Hematopoietic multipotent progenitor cell treated with erythropoietin and hydrocortisone succinate and interleukin-3 and kit ligand, for 6 days (in vitro differentiated cells): ENCODE measurements at places on chromosomes 12 and 14.

DNA sequence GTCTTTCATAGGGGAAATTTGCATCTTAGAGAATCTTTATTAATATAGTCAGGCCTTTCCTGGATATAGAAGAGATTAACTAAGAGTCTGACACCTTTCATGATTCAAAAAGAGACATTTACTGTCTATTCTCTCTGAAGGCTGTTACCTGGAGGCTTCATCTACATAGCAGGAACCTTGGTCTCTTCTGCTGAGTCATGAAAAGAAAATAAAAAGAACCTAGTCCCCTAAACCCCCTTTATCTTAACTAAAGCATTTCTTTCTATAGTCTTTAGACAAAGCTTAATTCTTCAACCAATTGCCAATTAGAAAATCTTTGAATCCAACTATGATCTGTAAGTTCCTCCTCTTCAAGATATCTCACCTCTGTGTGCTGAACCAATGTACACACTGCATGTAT lies 33.1 kb downstream of the RPS29 start:
- no peak for DNase-seq

GRCh38 chr12:119989731-119990381 lies 820 bp downstream of the BICDL1 start:
- DNase-seq: peak; percentile 76

DNA sequence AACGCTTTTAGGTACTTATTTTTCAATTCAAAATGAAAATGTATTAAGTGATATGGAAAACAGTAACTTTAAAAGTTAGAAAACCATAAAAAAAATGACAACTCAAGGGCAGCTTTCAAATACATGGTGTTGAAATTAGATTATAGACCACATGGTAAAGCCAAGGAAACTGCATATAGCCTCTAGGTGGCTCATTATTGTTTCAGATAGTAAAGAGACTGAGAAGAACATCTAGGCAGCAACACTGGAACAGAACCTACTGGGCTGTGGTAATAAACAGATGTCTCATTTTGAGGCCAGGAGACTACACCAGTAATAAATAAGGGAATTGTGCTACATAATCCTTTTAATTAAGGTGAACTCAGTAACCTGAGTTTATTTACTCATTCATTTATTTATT lies 13.0 kb downstream of the FBXO33 start:
- peak; percentile 45 for DNase-seq

DNA sequence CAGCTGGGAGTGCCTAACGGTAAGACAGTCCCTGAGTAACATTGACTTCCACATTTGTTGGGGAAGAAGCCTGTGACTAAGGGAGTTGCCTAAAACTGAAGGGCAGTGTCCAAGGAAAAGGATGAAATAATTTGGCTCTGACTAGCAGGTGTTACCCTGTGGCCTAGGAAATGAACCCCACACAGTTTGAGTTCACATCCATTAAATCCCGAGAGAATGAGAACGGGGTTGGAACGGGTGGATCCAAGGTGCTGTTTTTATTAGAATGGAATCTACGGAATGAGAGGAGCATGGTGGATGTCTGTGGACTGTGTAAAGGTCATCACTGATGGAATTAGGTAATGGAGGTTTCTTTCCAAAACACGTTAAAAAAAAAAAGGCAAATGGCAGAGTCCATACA lies 324.0 kb downstream of the MED13L start:
- no peak for DNase-seq

DNA sequence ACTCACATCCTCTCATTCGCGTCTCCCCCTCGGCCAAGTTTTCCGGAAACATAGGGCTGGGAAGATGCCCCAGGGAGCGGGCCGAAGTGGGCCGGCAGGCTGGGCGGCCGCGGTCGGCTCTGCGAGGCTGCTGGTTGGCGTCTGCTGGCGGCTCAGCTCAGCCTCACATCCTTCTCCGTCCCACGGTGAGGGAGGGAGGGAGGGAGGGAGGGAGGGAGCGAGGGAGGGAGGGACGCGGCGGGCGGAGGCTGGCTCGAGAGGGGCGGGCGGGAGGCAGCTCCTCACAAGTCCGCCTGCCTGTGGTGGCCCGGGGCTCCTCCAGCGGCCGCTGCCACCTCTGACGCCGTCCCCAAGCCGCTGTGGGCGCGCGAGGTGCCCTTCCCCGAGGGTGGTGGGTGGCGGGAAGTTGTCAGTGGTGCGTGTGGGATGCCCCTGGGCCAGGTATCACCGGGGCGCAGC lies 93.8 kb downstream of the RFLNA start:
- DNase-seq: peak; percentile 76

GRCh38 chr12:125225641-125226040 lies 160.4 kb downstream of the AACS start:
- DNase-seq: no peak

DNA sequence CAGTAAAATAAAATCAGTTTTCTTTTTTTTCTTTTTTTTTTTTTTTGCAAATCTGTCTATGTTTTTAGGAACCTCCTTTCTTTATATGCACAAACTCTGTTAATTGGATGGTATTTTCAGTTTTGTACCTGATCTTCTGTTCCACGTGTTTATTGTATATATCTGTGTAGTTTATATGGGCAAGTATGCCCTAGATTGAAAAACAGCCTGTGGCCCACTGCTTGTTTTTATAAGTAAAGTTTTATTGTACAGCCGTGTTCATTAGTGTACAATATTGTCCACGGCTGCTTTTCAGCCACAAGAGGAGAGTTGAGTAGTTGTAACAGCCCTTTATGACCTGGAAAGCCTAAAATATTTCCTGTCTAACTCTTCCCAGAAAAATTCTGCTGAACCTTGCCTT lies 18.7 kb upstream of the MYO1H start:
- no peak for DNase-seq

- peak; percentile 3 for DNase-seq
Measured at GRCh38 chr12:30457621-30458289, 237.9 kb downstream of the IPO8 start.

DNA sequence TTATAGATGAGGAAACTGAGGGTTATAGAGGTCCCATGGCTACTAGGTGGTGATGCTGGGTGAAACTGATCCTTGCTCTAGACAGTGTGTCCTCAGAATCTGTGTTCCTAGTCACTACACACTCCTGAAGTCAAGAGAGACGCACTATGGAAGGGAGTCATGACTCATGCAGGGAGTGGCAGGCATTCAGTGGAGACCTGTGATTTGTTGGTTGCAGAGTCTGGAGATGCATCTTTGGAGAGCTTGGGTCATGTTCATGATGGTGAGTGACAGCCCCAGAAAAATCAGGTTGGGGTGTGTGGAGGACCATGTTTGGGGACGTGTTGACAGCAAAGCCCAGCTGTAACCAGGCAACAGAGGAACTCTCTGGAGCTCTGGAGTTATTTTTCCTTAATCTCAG lies 38.0 kb upstream of the FBXO21 start:
- no peak for DNase-seq

GRCh38 chr14:35388656-35389314 lies 15.8 kb downstream of the NFKBIA start:
- no peak for DNase-seq

GRCh38 chr12:115190010-115190770 lies 506.2 kb upstream of the TBX3 start:
- no peak for DNase-seq

DNA sequence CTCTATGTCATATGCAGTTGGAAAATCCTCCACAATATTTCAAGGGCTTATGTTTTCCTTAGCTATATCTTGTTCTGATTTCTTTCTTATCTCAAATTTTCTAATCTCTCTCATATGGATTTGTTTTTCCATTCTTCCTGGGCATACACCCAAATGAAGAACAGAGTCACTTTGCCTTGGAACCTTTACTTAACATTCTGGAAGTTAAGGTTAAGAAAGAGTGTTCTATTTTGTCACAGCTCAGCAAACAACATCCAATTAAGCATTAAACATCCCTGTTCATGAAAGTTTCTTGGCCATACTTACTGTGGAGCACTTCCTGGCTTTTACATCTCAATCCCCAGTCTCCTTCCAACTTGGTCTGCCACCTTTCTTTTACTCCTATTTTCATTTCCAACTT lies 5.3 kb downstream of the NAV3 start:
- no peak for DNase-seq

- DNase-seq: no peak
Measured at GRCh38 chr12:111283966-111284365, 84.9 kb downstream of the PHETA1 start.

GRCh38 chr14:63848890-63849289 lies 3.9 kb upstream of the SYNE2 start:
- DNase-seq: no peak

DNA sequence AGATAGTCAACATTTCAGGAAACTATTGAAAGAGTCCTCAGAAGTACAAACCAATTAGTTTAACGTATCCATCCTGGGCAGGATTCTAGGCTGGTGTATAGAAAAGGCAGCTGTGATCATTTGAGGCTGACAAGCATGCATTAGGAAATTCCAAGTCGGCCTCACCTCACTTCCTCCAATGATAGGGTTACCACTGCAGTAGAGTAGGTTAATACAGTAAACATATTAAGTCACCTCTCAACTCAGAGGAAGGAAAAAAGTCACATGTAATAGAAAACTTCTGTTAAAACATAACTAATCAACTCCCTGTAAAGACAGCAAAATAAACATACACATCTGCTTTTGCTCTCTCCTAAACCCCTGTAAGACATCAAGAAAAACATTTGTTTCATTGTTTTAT lies 33.5 kb downstream of the MED13L start:
- no peak for DNase-seq

GRCh38 chr12:16955083-16955657 lies 349.2 kb upstream of the LMO3 start:
- DNase-seq: no peak

DNA sequence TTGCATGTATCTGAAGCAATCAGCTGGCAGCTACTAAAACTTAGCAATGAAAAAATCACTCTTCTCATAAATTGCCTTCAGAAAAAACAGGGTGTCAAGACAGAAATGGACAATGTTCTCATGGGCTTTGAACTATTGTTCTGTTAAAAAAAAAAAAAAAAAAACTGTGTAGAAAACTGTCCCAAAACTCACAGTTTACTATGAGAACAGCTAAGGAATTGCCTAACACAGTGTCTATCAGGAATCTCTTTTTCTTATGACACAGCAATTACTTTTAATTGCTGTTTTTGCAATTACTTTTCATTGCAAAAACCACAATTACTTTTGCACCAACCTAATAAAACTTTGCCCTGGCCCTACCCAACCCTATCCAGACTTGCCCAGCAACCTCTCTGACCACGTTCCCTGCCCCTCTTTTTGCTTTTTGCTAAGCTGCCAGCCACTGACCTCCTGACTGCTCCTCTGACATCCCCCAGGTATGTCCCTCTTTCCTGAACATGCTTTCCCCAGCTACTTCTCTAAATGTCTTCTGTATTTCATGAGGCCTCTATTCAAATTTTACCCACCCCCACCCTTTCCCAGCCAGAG lies 68.0 kb upstream of the SLCO1C1 start:
- DNase-seq: no peak

- peak; percentile 11 for DNase-seq
Measured at GRCh38 chr12:94768398-94769046, 118.2 kb upstream of the TMCC3 start.

DNA sequence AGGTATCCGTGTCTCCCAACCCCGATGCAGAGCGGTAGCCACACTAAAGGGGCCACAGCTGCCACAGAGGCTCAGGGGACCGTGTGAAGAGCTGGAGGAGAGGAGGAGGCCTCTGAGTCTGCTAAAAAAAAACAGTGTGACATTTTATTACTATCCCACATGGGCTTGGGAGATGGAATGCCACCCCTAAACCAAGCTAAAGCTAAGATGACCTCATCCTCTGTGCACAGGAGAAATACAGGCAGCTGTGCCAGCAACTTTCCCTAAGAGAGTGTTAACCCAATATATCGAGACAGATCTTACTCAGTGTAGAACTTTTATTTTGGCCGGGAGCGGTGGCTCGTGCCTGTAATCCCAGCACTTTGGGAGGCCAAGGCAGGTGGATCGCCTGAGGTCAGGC lies 18.0 kb downstream of the BCL2L14 start:
- DNase-seq: no peak

DNA sequence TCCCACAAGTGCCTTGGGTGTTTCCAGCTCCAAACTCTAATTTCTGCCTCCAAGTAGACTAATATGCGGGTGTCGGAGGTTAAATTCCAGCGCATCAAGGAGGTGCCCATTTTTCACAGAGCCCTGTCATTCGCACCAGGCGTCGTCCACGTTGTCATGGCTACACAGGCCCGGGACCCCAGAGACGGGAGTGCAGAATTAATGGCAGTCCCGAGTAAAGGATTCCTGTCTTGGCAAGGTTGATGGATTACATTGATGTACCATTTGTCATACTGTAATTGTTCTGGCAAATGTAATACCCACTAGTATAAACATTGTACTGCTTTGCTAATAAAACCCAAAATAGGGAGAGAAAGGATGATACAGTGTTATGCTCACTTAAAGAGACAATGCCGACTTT lies 222.9 kb upstream of the MYL2 start:
- DNase-seq: no peak

- no peak for DNase-seq
Measured at GRCh38 chr14:31926652-31927347, 150.3 kb upstream of the ARHGAP5 start.

DNA sequence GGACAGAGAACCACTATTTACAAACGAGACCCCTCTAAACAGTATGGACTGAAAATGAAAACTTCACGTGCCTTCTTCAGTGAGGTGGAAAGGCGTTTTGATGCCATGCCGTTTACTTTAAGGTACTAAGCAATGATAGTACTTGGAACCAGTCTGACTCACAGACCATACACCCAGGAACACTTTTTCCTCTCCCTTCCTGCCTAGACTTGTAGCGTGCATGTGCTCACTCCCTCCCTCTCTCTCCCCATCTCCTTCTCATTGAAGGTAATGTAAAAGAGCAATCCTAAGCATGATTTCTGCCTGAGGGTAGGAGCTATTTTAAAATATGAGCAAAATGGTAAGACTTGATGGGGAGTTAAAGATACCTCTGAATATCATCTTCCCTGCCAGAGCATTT lies 5.9 kb upstream of the RPL41 start:
- no peak for DNase-seq

DNA sequence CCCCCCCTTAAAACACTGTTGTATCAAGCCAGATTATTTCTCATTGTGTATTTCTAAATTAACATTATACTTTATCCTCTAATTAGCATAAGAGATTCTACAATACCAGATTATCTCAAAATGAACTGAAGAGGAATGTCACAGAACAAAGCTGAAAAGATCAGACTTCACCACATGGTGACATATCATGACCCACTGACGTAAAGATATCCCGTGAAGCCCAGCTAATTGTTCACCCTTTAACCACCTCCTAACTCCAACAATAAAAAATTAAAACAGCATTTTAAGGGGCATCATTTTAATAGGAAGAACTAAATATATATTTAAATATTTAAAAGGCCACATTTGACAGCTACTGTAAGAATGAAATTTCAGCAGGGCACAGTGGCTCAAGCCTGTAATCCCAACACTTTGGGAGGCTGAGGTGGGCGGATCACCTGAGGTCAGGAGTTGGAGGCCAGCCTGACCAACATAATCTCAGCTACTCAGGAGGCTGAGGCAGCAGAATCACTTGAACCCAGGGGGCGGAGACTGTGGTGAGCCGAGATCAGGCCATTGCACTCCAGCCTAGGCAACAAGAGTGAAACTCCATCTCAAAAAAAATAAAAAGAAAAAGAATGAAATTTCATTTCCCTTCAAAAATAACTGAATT lies 29.0 kb downstream of the CDK17 start:
- peak; percentile 57 for DNase-seq

GRCh38 chr12:52229836-52230343 lies 3.2 kb upstream of the KRT7 start:
- no peak for DNase-seq
